ENCODE measurements at places on chromosomes 6 and 20.

- DNase-seq = no peak
Measured at GRCh38 chr20:4507288-4507719, 214.4 kb upstream of the PRND start.

GRCh38 chr6:80029470-80029869 is 25.0 kb downstream of the TTK start:
- DNase-seq = no peak

DNA sequence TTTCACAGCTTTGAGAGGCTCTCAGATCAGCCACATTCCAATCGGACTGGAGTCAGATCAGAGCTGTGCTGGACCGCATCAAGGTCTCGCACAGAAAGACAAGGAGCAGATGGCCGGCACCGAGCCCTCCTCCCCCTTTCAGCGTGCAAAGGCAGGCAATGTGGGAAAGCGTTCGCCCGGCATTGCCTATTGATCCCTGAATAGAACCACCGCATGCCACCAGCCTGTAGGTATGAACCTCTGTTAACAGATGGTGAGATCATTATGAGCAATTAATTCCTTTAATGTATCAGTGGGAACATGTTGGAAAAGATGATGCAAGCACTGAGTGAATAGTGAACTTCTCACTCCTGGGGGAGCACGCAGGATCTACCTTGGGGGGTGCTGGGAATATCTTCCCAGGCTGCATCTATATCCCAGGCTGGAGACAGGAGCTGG is 117.5 kb upstream of the ID4 start:
- DNase-seq = no peak

- no peak for DNase-seq
Measured at GRCh38 chr20:24962182-24962492, 13.1 kb downstream of the CST7 start.

DNA sequence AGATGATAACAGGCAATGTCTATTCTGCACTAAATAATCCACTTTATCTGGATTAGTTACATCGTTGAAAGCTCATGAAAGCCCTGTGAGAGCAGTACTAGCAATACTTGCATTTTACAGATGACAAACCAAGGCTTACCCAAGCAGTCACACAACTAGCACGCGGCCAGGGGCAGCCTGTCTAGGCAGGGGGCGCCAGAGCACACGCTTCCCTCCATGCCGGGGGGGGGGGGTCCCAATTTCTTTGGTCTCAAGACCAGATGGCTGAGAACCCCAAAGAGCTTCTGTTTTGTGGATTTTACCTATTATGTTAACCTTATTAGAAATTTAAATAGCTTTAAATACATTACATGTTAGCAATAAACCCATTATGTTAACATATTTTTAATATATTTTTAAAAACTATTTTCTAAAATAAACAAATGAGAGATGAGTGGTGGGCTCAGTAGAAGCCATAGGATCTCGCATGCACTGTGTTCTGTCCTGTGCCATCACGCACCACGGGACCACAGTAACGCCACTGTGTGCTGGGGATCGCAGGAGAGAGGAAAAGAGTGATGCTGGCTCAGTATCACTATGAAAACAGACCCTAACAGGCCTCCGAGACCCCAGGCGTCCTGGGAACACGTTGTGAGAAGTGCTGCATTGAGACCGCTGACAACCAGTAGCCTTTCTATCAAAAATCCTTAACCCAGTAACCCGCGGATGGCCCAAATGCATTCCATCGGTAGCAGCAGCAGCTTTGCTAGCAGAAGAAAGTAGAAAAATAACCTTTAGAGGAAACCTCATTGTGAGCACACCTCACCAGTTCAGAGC is 5.3 kb upstream of the PRR18 start:
- no peak for DNase-seq

- DNase-seq = no peak
Measured at GRCh38 chr6:17478223-17478907, 85.0 kb downstream of the CAP2 start.

DNA sequence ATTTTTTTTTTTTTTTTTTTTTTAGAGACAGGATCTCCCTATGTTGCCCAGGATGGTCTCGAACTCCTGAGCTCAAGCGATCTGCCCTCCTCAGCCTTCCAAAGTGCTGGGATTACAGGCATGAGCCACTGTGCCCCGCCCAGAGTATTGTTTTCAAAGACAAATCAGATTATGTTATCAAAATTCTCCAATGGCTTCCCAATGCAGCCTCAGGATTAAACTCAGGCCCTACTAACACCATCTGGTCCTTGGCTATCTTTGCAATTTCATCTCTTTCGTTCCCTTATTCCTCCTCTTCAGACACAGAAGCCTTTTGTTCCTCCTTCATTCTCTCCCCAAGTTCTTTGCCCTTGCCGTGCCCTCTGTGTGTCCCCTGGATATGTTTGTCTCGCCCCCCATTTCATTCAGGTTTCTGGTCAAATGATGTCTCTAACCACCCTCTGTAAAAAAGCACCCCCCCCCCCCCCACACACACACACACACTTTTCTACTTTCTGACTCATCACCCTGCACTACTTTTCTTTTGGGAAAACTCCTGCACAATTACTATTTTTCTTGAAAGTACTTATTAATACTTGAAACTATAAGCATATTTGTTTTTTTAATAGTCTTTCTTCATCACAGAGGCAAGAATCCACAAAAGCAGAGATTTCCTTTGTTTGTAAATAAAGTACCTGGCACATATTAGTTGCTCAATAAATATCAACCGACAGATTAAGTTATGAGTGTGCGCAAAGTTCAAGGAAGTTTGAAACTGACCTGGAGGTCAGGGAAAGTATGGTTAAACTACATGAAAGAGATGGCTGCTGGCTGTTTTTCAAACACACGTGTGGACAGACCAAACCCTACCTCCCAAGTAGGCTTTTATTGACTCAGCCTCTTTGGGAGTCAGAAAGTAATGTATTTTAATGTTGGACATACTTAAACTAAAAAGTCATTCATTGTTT is 16.7 kb downstream of the BTN1A1 start:
- DNase-seq = no peak

- DNase-seq = no peak
Measured at GRCh38 chr20:62949962-62950361, 2.5 kb upstream of the SLC17A9 start.

- DNase-seq = no peak
Measured at GRCh38 chr6:129416337-129416990, 293.5 kb downstream of the ARHGAP18 start.

GRCh38 chr6:148192310-148192709 is 150.3 kb upstream of the SASH1 start:
- no peak for DNase-seq

GRCh38 chr6:26224940-26225847 is 138.0 kb downstream of the HFE start:
- DNase-seq = no peak
